Uterus (tissue), 4 donors: ENCODE measurements at places on chromosomes 3 and 15. TPM values are rescaled to one million over a fixed set of nuclear protein-coding genes. Genes with fewer than 3 reads are reported as not detected.

The GRIP2 gene
- total RNA-seq, result 3.1 TPM

GRCh38 chr15:77094397-77095030 is 23.6 kb upstream of the TSPAN3 start:
- no peak overlapping the region for H3K4me3 ChIP-seq
- no peaks in the 10 kb centered on the region for H3K27me3 ChIP-seq
- H3K27ac ChIP-seq, result no peak overlapping the region
- no peaks in the 10 kb centered on the region for H3K4me1 ChIP-seq
- H3K36me3 ChIP-seq, result no peaks in the 10 kb centered on the region

GRCh38 chr3:64438812-64439211 is 213.5 kb upstream of the PRICKLE2 start:
- no peaks in the 10 kb centered on the region for H3K4me1 ChIP-seq
- no peak overlapping the region for H3K4me3 ChIP-seq
- no peak overlapping the region for H3K27ac ChIP-seq
- DNase-seq, result no peak
- H3K27me3 ChIP-seq, result no peaks in the 10 kb centered on the region
- no peaks in the 10 kb centered on the region for H3K36me3 ChIP-seq

The FRMD4B gene
- 27.8 TPM for total RNA-seq

- no peaks in the 10 kb centered on the region for H3K27me3 ChIP-seq
- H3K36me3 ChIP-seq, result no peaks in the 10 kb centered on the region
- no peak overlapping the region for H3K4me3 ChIP-seq
- H3K4me1 ChIP-seq, result no peaks in the 10 kb centered on the region
Measured at GRCh38 chr3:30847592-30847991, 46.9 kb downstream of the GADL1 start.
